ENCODE measurements at places on chromosomes 3 and 15.

- DNase-seq: no peak
Observed at GRCh38 chr3:12632523-12632922, 31.4 kb downstream of the RAF1 start.

DNA sequence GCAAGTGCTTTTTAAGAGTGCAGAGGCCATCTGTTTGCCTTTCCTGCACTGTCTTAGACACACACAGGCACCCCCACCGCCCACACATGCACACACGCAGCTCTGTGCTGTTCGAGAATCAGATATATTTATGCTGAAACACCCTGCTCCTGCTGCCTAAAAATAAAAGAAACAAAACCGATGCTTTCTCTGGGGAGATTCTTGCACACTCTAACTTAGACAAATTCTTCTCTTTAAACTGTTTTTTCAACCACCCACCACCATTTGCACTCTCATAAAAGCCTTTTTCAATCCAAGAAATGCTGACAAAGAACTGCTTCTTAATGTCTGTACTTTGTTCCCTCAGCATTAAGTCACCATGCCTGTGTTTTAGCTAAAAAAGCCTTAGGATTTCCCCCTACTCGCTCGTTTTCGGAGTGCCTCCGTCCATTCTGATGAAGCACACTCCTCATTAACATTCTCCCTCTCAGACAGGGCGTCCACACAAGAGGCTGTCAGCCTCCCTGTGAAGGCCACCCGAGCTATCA, 26.2 kb downstream of the SLC12A8 start:
- DNase-seq: no peak

GRCh38 chr3:138148503-138148902, 16.3 kb upstream of the A4GNT start:
- peak; percentile 11 for DNase-seq

GRCh38 chr3:53719796-53720195, 126.4 kb downstream of the CHDH start:
- no peak for DNase-seq

GRCh38 chr3:145719114-145719513, 441.9 kb downstream of the PLOD2 start:
- no peak for DNase-seq

DNA sequence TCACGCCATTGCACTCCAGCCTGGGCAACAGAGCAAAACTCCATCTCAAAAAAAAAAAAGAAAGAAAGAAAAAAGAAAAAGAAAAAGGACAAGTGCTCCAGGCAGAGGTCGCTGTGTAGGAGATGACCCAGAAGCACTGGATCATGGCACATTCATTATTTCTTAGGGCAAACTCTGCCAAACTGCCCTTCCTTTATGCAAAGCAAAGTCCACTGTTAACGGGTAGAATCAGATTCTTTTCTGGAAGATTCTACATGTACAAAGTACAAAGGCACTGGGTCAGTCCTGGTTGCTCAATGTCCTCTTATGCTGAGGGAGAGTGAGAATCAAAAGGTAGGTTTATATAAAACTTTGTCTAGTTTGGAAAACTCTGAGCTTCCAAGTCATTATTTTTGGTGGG, 144.9 kb downstream of the FEZF2 start:
- no peak for DNase-seq

GRCh38 chr3:923161-923910, 169.5 kb upstream of the CNTN6 start:
- DNase-seq: peak; percentile 20

GRCh38 chr15:60563539-60564404, 84.8 kb upstream of the ICE2 start:
- DNase-seq: no peak

DNA sequence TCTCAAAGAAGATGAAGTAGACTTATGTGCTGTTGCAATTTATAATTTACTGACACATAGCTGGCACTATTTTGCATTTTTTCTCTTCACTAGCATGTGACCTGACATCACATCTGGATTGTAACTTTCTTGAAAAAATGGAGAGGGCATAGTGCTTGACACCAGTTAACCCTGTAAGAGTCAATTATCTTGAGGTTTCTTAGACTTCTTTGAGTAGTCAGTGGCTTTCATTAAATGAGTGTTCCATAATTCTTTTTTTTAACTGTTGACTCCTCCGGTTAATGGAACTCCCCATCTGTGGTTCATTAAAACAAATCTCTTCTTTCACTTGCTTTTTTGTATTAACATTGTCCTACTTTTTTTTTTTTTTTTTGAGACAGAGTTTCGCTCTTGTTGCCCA, 16.9 kb upstream of the PRKCI start:
- DNase-seq: no peak
